ENCODE measurements at places on chromosomes 4 and X. TPM values are rescaled to one million over a fixed set of nuclear protein-coding genes. Genes with fewer than 3 reads are reported as not detected.

DNA sequence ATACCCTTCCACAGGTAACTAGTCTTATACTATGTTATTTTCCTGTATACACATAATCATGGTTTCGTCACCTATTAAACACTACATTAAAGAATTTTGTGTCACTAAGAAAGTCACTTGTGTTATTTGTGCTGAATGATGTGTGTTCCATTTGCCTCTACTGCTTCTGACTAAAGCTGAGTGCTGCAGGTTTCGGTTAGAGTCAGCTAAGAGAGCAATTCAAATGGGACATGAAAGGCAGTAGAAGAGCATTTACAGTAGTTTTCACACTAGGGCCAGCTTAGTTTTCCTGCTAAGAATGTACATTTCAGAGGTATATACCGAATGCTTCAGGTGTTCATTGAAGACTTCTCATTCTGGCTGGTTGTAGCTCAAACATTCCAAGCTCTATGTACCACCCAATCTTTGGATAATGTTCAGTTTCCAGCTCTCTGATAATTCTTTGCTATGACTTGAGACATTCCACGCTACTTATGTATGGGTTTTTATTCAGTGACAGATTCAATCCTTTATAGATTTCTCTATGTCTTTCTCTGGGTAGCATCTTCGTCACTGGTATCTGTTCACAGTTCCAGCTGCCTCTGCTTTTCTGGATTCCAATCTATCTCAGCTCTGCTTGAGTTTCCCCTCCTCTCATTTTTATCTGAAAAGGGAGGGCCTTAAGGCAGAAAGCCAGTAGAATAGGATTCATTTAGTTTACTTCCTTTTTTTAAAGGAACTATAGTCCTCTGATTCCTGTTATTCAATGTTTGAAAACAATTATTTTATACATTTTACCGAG is 164.4 kb downstream of the CXXC4 start:
- no peak for DNase-seq
- H3K36me3 ChIP-seq, result no peaks in the 10 kb centered on the region
- no peaks in the 10 kb centered on the region for H3K27me3 ChIP-seq
- H3K4me1 ChIP-seq, result no peaks in the 10 kb centered on the region
- no peak overlapping the region for H3K4me3 ChIP-seq

ZCCHC4 gene
- total RNA-seq, result 11.7 TPM

GRCh38 chr4:168832763-168833575 is 177.1 kb downstream of the CBR4 start:
- H3K27ac ChIP-seq, result no peak overlapping the region
- no peaks in the 10 kb centered on the region for H3K36me3 ChIP-seq
- H3K4me3 ChIP-seq, result peak overlapping the region; percentile 73
- DNase-seq, result no peak
- H3K27me3 ChIP-seq, result no peaks in the 10 kb centered on the region

DNA sequence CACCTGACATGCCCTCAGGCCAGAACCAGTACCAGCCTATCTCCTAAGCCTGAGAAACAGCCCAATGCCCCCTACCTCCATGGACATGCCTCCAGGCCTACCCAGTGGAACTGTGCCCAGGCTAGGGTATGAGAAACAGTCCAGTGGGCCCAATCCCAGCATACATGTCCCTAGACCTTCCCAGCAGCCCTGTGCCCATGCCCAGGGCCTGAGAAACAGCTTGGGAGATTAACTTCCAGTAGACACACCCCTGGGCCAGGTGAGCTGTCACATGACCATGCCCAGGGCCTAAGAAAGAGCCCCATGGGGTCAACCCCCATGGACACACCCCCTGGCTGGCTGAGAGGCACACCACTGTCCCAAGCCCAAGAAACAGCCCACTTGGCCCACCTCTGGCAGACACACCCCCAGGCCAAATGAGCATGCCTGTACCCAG is 78.8 kb downstream of the CBR4 start:
- no peak overlapping the region for H3K27ac ChIP-seq
- no peaks in the 10 kb centered on the region for H3K27me3 ChIP-seq
- H3K4me3 ChIP-seq, result no peak overlapping the region
- no peaks in the 10 kb centered on the region for H3K4me1 ChIP-seq
- no peaks in the 10 kb centered on the region for H3K36me3 ChIP-seq

GRCh38 chr4:99467887-99468286 is 32.7 kb upstream of the ADH7 start:
- peaks cover 7% of the 10 kb centered on the region for H3K4me1 ChIP-seq
- H3K27ac ChIP-seq, result no peak overlapping the region
- no peak for DNase-seq
- no peaks in the 10 kb centered on the region for H3K27me3 ChIP-seq
- H3K36me3 ChIP-seq, result no peaks in the 10 kb centered on the region
- no peak overlapping the region for H3K4me3 ChIP-seq

All from Karpas-422 (cell line).